Thyroid gland (tissue), 4 donors: ENCODE measurements at places on chromosomes 7 and 10. TPM values are rescaled to one million over a fixed set of nuclear protein-coding genes. Genes with fewer than 3 reads are reported as not detected.

The SYCE1 gene
- total RNA-seq: not detected

The ANKRD30A gene
- not detected for total RNA-seq

The ZNF365 gene
- total RNA-seq: 0.63 TPM

The FXYD4 gene
- not detected for total RNA-seq

The MSS51 gene
- total RNA-seq: 0.94 TPM

The JAKMIP3 gene
- total RNA-seq: 1.1 TPM

The TMEM178B gene
- total RNA-seq: 49.9 TPM

The EPHA1 gene
- total RNA-seq: 15.7 TPM

The BTBD16 gene
- total RNA-seq: not detected

The SPRN gene
- total RNA-seq: not detected

The PDGFA gene
- total RNA-seq: 6.6 TPM

The PNLIPRP2 gene
- not detected for total RNA-seq

The METTL2B gene
- total RNA-seq: 29.2 TPM

The MMD2 gene
- total RNA-seq: not detected

The UTF1 gene
- total RNA-seq: not detected

The CCDC146 gene
- total RNA-seq: 44.9 TPM

The ERVW-1 gene
- not detected for total RNA-seq

The TAC1 gene
- 6.6 TPM for total RNA-seq

The FIS1 gene
- 361 TPM for total RNA-seq

The GNAI1 gene
- total RNA-seq: 52.7 TPM

The LFNG gene
- total RNA-seq: 6.1 TPM

The SPDYE9 gene
- not detected for total RNA-seq
